Vein endothelial cell (primary cell): ENCODE measurements at places on chromosomes 7 and 10. TPM values are rescaled to one million over a fixed set of nuclear protein-coding genes. Genes with fewer than 3 reads are reported as not detected.

The SLC39A12 gene
- not detected in 2 replicates for total RNA-seq

The MSMB gene
- total RNA-seq: not detected in 2 replicates

The SSC4D gene
- total RNA-seq: 0.38 and 0.65 TPM in 2 replicates

The CACNA2D1 gene
- total RNA-seq: 28.2 and 31.0 TPM in 2 replicates

The MAGI2 gene
- total RNA-seq: 4.5 and 5.9 TPM in 2 replicates

The IRF5 gene
- 0.65 and 0.67 TPM in 2 replicates for total RNA-seq

The TPK1 gene
- total RNA-seq: 13.1 and 19.2 TPM in 2 replicates

The KLF14 gene
- not detected in 2 replicates for total RNA-seq

The MYOZ1 gene
- not detected in 2 replicates for total RNA-seq

The TUBB8 gene
- total RNA-seq: not detected in 2 replicates
